ENCODE measurements at places on chromosomes 4 and X.
A peak's percentile ranks its signal among the peaks of the same experiment; 100 is the strongest.

DNA sequence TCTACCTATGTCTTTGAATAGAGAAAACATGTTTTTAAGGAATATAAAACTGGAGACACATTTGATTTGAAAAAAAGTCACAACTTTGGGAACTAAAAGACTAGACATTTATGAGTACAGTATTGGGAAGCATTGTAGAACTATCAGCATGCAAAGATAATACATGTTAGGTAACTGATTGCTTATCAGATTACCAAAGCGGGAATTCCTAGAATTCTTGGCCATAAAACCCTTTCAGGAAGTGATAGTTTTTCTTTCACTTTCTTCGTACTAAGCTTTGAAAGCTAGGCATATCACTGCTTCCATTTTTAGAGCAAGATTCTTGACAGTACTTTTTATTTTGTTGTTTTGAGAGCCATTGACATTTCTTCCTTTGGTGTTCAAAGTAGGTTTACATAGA, 646.6 kb upstream of the PITX2 start:
- DNase-seq = no peak

DNA sequence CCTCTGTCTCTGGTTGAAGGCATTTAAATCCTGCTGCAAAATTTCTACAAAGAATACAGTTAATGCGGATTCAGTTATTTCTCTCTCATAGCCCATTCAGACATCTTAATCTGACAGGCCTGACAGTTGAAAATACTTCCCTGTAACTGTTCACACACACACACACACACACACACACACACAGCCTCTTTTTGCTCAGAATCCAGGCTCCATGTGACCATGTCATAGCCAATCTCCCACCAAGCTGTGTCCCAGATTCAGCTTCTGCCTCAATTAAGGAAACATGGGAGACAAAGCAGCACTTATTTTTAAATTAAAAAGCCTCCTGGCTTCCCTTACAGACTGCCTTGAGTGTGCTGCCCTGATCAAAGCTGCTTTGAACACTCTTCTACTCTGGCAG, 49.3 kb upstream of the EFHC2 start:
- DNase-seq = no peak

- no peak for DNase-seq
Observed at GRCh38 chr4:128942607-128943006, 133.1 kb downstream of the JADE1 start.

GRCh38 chr4:187274153-187274552, 550.5 kb upstream of the FAT1 start:
- DNase-seq = no peak

DNA sequence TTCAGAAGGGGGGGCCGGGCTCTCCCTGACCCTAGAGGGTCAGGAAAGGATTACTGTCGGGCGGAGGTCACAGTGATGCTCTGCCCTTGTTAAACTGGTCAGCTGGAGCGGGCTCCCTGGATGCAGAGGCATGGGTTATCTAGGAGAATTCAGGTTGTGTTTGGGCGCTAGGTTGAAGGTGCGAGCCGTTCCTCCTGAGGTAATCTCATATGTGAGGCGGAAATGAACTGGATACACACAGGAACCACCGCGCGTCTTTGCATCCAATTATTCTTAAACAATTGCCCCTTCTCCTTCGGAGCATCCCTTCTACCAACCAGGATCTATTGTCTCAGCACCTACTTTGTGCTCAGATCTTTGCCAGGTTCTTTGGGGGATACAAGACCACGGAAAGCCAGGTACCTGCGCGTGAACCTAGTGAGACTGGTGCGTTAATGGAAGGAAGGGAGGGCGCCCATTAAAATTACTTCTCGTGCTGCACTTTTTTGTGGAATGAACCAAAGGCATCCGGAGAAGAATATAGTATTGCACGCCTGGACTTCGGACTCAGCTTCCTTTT, 28.4 kb downstream of the HAND2 start:
- DNase-seq = no peak

GRCh38 chr4:104591510-104591911, 96.8 kb upstream of the CXXC4 start:
- no peak for DNase-seq

- no peak for DNase-seq
Observed at GRCh38 chrX:1012678-1013300, 199.7 kb downstream of the CRLF2 start.

- DNase-seq = no peak
Observed at GRCh38 chrX:155094468-155095061, 23.3 kb downstream of the BRCC3 start.

DNA sequence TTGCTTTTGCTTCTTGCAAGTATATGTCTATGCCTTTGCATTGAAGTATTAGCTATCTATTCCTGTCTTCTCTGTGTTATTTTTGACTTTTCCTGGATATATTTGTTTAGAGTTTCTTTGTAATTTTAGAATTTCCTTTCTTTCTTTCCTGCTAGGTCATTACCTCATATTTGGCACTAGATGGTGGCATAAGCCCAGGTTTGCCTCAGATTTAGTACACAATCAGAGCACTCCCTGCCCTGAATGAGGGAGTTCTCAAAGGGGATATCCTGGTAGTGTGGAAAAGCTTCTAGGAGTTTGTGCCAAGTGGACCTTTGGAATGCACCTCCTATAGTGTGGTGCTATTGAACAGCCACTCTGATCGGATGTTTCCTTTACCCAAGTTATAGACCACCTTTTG, 181.6 kb downstream of the UGT8 start:
- DNase-seq = no peak

DNA sequence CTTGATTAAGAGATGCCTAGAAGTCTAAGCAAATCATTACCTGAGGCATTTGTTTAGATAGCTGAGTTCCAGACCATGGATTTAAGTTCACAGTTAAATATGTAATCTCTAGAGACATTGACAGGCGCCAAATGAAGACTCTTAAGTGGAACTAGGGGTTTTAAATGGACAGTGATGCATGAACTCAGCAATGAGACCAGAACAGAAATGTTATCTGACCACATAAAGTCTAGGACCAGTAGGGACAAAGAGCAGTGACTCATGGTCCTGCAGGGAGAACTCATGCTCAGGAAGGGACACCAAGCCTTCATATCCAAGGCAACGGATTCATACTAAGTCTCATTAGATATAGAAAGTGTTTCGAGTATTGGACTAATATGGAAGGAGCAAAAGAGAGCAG, 152.3 kb downstream of the PPARGC1A start:
- DNase-seq = no peak

- no peak for DNase-seq
Observed at GRCh38 chrX:19954335-19955096, 36.3 kb downstream of the BCLAF3 start.

DNA sequence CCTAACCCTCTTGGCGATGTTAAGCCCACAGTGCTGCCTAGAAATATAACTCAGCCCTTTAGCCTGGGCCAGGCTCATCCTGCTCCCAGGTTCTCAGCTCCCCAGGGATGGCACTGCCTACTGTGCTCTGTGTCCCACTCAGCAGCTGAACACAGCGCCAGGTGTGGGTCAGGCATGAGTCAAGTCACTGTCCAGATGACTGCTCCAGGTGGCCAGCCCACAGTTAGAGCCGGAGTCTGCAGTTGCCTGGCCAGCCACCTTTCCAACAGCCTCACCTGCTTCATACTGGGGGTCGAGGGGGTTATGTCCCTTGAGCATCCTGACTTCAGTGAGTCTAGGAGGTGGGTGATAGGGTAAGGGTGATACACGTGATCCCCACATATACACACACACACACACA, 48.4 kb downstream of the TBC1D14 start:
- no peak for DNase-seq

GRCh38 chr4:133186845-133187244, 37.8 kb downstream of the PCDH10 start:
- no peak for DNase-seq

DNA sequence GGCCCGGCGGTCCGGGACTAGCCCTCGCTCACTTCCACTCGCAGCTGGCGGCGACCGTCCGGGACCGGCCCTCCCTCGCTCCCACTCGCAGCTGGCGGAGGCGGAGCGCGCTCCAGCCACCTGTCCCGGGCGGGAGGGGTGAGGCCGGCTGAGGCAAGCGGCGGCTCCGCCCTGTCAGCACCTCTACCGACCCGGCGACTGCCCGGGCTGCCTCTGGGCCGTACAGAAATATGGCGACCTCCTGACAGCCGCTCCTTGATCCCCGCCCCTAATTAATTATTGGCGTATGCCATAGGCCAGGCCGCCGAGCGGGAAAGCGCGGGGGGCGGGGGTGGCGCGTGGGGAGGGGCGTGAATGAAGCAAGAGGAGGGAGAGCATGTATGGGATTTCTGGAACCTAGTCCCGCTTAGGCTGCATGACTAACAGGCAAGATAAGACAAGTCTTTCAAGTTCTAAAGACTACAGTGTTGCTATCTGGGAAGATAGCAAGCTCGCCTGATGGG, at the start of gene MORC4:
MORC4 (minus strand) TSS at position 200 of the 503 bp plus-strand sequence. CDS start 243 bp downstream, outside the sequence.
- peak; percentile 60 for DNase-seq

DNA sequence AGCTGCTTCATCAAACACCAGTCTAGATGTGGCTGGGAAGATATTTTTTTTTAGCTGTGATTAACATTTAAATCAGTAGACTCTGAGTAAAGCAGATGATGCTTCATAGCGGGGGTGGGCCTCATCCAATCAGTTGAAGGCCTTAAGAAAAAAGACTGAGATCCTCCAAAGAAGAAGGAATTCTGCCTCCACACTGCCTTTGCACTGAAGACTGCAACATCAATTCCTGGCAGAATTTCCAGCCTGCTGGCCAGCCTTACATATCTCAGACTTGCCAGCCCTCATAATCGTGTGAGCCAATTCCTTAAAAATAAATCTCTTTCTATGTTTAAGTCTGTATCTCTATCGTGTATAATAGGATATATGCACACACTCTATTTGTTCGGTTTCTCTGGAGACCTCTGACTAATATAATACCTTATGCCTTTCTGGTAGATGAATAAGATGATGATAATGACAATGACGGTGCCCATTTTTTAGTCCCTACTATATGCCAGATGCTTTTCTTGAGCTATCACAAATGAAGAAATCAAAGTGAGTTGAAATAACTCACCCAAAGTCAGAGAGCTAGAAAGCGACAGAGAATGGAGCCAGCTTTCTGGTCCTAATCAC, 66.1 kb upstream of the SOD3 start:
- no peak for DNase-seq

Data from T1000 (cell line).